ENCODE measurements at places on chromosomes 7 and 10.

DNA sequence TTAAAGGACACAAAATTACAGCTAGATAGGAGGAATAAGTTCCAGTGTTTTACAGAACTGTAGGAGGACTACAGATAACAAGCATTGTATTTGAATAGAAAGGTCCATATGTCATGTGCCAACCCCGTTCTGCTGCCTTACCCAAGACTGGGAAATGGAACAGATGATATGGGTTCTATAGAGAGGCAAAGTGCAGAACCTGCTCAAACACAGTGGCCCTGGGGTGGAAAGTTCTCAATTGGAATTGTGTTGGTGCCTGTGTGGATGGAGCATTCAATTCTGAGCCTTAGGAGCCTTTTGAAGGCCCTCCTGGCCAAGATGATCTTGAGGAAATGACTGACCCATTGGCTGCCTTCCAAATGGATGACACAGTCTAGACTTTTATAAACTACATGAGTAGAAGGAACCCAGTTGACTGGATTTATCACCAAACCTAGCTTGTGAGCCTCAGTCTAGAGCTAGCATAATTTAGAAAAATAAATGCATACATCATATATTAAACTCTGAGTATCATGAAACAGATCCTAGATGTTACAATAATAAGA lies 4.1 kb upstream of the PRSS1 start:
- no peak for DNase-seq

DNA sequence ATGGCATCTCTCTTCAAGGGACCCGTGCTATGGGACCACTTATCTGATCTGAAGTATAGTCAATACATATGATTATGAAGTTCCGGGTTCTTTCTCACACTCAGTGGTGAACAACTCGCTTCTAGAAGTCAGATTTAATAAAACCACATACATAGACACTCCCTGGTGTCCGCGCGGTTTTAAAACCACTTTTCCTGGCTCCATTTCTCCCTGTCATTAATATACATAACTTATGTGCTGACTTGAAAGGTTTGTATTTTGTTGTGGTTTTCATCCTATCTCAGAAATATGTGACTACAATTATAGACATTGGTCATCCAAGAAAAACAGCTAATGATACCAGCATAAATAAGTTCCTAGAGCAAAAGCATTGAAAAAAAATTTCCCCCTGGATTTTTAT lies 34.0 kb downstream of the SVIL start:
- no peak for DNase-seq

GRCh38 chr10:36224431-36224985 lies 582.4 kb upstream of the FZD8 start:
- DNase-seq = no peak

DNA sequence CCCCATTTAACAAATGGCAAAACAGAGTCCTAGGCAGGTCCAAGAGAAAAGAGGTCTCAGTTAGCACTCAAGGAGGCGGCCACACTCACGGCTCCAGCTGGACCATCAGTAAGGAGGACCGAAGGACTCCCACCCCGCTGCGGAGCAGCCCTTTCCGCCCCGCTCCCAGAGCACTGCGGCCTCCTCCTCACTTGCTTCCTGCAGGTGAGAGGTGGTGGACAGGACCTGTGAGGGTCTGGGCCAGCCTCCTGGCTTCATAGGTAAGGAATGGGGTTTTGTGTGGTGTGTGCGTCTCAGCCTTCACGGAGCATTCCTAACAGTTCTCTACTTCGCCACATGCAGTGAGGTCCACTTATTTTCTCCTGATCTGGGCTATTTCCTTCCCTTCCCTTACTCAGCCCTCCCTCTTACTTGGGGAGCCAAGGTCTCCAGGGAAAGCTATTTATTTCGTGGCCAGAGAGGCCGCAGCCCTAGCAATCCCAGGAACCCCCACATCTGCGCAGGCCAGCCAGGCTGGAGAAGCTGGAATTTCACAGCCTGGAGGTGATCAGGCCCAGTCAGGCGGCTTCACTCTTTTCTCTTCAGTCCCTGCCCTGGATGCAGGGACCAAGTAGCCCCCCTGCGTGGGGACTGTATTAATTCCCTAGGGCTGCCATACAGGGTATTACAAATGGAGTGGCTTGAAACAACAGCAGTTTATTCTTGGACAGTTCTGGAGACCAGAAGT lies 45.9 kb downstream of the ZNF783 start:
- DNase-seq = no peak

- no peak for DNase-seq
Observed at GRCh38 chr7:257647-257992, 32.4 kb upstream of the FOXL3 start.

DNA sequence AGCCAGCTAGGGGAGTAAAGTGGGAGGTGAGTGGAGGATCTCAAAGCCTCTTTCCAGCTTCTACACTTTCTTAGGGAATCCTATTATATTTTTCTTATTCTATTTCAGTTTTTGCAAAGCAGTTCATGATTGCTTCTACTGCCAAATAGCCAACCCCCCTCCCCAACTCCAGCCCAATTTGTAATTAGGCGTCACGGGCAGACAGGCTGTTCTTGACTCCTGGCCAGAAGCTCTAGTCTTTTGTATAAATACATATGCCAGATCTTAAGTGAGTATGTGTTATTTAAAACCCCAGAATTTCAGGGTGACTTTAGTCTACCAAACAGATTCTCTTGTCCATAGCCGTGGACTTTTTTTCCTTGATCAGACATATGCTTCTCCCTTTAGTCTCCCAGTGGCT lies 255.2 kb downstream of the BUB3 start:
- no peak for DNase-seq

- no peak for DNase-seq
Observed at GRCh38 chr7:73680501-73680900, 2.8 kb downstream of the DNAJC30 start.

DNA sequence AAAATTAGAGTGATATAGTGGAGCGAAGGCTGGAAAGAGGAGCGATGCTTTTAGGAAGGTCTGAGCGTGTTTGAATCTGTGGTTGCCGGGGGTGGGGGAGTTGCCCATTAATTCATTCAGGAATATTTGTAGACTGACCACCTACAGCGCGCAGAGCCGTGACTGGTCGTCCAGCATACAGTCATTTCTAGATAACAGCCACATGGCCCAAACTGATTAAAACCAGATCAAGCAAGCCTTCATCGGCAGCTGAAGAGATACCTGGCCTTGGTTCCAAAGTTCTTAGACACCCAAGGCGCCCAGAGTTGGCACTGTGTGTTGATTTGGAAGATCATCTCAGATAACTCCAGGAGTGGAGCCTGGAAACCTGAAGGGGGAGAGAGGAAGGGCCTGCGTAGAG lies 1.7 kb downstream of the PROSER2 start:
- no peak for DNase-seq
